ENCODE measurements at places on chromosomes 5 and 9.

GRCh38 chr5:174418809-174419539, 305.4 kb upstream of the MSX2 start:
- no peak for DNase-seq

DNA sequence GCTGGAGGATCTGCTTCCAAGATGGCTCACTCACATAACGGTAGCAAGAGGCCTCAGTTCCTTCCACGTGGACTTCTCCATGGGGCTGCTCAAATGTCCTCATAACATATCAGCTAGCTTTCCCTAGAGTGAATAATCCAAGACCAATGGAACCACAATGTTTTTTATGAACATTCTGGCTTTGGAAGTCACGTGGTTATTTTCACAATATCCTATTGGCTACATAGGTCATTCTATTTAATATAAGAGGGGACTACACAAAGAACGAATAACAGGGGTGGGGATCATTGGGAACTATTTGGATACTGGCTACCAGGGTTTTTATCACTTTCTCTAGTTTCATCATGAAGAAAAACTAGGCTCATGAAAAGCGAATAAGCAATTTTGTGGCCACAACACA, 81.4 kb downstream of the ZNF622 start:
- no peak for DNase-seq

DNA sequence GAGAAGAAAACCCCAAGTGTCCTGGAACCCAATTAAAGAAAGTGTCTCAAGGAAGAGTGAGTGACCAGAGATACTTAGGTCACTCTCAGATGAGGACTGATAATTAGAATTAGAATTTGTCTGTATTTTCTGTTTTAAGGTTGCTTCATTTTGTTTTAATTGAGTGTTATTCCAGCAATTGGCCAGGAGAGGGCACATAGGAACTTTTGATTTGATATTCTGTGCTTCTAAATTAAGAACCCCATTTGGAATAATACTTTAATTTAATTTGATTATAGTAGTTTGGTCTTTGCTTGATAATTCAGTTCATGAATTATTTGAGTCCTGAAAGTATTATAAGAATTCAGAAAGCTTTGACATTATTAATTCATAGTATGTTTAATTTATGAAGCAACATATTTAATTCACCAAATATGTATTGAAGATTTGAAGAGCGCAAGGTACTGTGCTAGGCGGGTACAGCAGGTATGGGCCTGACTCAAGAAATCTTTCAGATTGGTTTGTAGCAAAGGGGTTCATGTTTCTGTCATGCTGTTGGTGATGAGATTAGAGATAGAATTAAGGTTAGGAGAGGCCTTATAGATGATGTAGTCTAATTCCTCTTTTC, 4.9 kb downstream of the MRPL22 start:
- no peak for DNase-seq

DNA sequence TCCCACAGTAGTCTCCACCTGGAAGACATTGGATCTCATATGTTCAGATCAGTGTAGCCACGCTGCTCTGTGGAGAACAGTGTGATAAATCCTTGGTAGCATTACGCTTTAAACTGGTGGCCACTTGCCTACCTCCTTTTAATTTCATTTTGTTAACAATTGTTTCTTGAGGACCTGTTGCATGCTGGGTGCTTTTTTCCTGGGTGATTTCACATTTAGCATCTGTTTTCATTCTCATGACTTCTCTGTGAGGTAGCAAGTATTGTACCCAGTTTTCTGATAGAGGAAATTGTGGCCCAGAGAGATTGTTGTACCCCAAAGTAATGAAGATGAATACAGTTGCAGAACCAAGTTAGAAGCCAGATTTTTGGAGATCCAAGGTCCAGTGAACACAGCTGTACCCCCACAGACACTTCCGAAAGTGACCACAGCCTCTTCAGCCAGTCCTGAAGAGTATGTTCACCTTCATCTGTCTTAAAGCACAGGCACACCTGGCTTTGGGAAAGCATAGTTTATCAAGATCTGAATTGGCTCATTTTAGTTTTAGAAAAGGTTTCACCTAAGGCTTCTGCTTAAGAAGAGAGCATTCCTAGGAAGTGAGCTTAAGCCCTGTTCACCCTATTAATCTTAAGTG, 75.2 kb downstream of the F2RL2 start:
- no peak for DNase-seq

DNA sequence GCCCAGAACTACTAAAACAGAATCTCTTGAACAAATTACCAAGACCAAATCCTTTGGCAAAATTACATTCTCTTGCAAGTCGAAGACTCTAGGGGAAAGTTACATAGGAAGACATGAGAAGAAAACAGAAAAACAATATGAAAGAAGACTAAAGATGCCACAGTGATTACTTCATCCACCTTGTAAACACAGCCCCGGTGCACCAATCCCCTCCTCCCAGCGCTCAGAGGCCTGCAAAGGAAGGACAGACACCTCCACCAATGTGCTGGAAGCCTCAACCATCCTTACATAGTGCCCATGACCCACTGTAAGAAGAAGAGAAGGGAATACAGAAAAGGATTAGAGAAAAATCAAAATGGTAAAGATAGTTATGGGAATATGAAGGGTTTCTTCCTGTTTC, 218.5 kb downstream of the SPOCK1 start:
- DNase-seq, result no peak

DNA sequence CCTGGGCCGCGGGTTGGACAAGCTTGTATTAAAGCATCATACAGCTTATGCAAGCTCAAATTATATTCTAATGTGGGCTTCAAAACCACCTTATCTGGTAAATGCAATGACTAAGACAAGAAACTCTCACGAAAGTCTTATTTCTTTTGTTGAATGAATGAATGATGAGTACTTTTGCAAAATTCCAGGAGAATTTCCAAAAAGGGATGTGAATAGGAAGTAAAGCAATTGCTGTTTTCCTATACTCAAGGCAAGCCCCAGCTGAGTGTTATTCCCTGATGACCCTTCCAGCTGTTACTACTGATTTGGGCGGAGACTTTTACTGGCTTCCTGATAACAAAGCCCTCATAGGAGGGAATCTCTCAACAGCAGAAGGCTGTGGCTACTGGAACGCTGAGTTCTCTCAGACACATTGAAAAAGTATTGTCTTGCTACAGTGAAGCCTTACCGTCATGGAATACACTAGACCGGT, 162.8 kb downstream of the SREK1 start:
- DNase-seq, result no peak

DNA sequence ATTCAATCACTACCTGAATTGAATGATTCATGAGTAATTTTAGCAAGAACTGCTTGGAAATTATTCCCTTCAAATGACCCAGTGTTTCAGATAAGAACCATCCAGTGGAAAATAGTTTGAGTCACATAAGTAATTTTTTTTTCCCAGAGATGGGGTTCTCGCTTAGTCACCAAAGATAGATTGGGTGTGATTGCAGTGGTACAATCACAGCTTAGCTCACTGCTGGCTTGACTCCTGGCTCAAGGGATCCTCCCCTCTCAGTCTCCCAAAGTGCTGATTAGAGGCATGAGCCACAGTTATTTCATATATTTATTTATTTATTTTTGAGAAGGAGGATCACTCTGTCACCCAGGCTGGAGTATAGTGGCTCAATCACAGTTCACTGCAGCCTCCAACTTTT, 574.5 kb upstream of the ARRDC3 start:
- no peak for DNase-seq

- DNase-seq, result no peak
Measured at GRCh38 chr5:154342963-154343362, 102.8 kb upstream of the SAP30L start.

GRCh38 chr9:110031511-110032173, 176.3 kb downstream of the C9orf152 start:
- no peak for DNase-seq
